Activated CD4-positive, alpha-beta T cell treated with anti-CD3 and anti-CD28 coated beads for 1 hour (primary cell): ENCODE measurements at places on chromosomes 3 and 15.

DNA sequence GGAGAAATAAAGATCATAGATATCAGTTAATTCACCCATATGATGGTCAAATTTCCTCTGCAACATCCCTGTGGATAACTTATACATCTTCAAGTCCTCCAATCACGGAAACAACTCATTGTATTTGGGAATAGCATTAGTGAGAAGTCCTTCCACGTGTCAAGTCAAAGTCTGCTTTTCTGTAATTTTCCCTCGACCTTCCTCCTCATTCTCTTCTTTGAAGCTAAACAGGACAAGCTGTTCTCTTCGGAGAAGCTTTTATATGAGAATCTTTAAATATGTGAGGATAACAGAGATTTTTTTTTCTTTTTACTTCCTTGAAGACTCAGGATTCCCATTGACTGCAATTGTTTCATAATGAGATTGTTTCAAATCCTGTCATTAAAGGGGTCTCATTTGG lies 230.4 kb downstream of the ZPLD1 start:
- no peak for DNase-seq

- no peak for DNase-seq
Measured at GRCh38 chr15:88690331-88690730, 51.5 kb downstream of the ISG20 start.

DNA sequence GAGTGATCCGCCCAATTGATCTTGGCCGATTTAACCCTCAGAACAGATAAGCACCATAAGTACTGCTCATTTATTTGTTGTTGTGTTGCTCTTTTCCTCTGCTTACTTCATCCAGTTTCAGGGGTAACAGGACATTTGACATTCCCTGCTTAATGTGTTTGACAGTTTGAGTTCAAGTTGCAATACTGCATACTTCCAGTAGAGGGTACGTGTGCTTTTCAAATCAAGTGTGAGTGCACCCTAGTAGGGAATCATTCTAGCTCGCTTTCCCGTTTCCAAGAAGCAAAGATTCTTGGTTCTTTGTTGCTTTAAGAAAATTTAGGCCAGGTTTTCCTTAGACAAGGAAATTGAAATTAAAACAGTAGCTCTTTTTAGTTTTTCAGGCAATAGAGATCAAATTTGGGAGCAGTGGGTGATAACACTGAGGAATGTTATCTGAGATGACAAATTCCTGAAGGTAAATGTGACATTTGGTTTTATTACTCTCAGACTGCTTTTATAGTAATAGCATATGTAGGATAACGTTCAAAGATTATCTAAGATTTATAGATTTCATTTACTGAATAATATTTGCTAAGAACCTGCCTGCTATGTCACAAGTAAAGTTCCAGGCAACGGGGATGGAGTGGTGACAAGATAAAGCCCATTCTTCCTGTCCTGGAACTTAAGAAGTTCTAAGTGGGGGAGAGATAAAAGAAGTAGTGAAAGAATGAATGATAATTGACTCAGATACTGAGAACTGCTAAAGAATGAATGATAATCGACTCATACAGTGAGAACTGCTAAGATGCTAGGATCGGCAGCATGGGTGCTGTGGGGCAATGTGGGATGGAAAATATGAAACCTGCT lies 73.3 kb downstream of the SYNPR start:
- no peak for DNase-seq

GRCh38 chr3:15159501-15160136 lies 46.4 kb upstream of the CAPN7 start:
- no peak for DNase-seq

GRCh38 chr15:36831904-36832287 lies 252.5 kb downstream of the CDIN1 start:
- DNase-seq, result no peak

- no peak for DNase-seq
Measured at GRCh38 chr3:180402471-180403073, 199.4 kb upstream of the TTC14 start.

GRCh38 chr15:77025083-77025901 lies 30.4 kb downstream of the PSTPIP1 start:
- peak; percentile 6 for DNase-seq
